ENCODE measurements at places on chromosomes 11 and 22. TPM values are rescaled to one million over a fixed set of nuclear protein-coding genes. Genes with fewer than 3 reads are reported as not detected.

GAB4 gene
- not detected for total RNA-seq

DNA sequence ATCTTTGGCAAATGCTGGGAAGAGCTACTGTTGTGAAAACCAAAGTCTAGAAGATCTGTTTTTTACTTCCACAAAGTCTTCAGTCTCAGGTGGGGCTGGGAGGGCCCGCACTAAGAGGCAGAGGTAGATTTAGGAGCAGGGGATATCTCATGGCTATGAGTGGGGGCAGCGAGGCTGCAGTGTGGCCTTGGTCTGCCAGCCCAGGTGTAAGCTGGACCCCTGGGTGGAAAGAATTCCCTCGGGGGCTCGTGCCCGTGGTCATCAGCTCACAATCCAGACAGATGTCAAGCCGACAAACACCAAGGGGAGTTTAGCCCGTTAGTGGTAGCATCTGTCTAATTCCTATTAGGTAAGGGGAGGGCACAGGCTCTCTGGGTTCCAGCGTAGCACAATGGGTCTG lies 9.0 kb downstream of the PKNOX2 start:
- peaks cover 34% of the 10 kb centered on the region for H3K27me3 ChIP-seq
- H3K4me3 ChIP-seq: no peak overlapping the region
- no peak overlapping the region for H3K27ac ChIP-seq
- no peak for DNase-seq
- H3K4me1 ChIP-seq: peaks cover 3% of the 10 kb centered on the region
- H3K36me3 ChIP-seq: no peaks in the 10 kb centered on the region

- peak overlapping the region; percentile 99 for H3K27ac ChIP-seq
- H3K4me3 ChIP-seq: peak overlapping the region; percentile 89
- DNase-seq: peak; percentile 68
- H3K36me3 ChIP-seq: no peaks in the 10 kb centered on the region
- H3K27me3 ChIP-seq: no peaks in the 10 kb centered on the region
- H3K4me1 ChIP-seq: peaks cover 23% of the 10 kb centered on the region
Measured at GRCh38 chr11:2898366-2899079, 12.9 kb upstream of the CDKN1C start.

DNA sequence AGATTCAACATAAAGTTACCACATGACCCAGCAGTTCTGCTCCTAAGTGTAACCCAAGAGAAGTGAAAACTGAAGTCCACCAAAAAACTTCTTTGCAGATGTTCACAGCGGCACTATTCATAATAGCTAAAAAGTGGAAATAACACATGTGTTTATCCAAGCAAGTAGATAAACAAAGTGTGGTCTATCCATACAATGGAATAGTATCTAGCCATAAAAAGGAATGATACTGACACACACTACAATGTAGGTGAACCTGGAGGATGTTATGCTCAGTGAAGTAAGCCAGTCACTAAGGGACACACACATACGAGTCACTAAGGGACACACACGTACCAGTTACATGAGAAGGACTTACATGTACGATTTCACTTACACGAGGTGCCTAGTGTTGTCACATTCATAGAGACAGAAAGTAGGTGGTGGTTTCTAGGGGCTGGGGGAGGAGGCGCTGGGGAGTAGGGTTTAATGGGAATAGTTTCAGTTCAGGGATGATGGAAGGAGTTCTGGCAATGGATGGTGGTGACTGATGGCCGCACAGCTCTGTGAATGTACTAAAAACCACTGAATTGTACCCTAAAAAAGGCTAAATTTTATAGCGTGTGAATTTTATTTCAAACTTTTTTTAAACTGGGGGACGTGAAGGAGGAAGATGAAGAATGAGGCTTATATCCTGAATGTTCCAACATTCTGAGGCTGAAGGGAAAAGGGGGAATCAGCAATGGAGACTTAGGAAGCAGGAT lies 27.2 kb upstream of the COMT start:
- no peak overlapping the region for H3K27ac ChIP-seq
- DNase-seq: no peak
- H3K36me3 ChIP-seq: peaks cover 20% of the 10 kb centered on the region
- no peaks in the 10 kb centered on the region for H3K27me3 ChIP-seq
- no peak overlapping the region for H3K4me3 ChIP-seq
- H3K4me1 ChIP-seq: peaks cover 4% of the 10 kb centered on the region

DNA sequence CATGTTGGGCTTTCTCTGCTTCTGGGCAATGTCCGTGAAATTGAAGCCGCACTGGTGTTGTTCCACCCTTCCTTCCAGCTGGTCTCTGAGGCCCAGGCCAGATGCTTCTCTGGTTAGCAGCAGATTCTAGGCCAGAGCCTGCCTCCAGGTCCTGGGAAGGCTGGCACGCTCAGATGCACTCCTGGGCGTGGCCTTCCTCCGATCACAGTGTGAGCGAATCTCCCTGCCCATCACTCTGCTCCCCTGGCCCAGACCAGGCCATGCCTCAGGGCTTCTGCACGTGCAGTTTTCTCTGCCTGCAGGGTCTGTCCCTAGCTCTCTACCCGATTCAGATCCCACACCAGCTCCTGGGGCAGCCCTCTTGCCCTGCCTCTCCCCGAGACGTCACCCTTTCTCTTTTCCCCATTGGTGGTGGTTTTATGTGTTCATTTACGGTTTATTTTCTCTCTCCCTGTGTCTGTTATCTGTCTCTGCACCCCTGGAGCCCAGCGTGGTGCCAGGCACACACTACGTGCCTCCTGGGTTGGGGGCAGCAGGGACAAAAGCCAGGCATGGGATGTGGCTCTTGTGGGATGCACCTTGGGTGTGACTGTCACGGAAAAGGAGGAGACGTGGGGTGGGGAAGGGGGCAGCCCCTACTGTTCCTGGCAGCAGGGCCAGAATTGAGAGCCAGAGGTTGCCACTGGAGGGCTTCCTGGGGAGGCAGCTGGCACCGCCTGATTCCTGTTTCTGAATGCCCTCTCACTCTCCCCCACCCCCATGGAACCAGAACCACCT lies 66.0 kb downstream of the KCNQ1 start:
- H3K36me3 ChIP-seq: no peaks in the 10 kb centered on the region
- no peak overlapping the region for H3K4me3 ChIP-seq
- peak; percentile 17 for DNase-seq
- H3K27ac ChIP-seq: peak overlapping the region; percentile 31

DNA sequence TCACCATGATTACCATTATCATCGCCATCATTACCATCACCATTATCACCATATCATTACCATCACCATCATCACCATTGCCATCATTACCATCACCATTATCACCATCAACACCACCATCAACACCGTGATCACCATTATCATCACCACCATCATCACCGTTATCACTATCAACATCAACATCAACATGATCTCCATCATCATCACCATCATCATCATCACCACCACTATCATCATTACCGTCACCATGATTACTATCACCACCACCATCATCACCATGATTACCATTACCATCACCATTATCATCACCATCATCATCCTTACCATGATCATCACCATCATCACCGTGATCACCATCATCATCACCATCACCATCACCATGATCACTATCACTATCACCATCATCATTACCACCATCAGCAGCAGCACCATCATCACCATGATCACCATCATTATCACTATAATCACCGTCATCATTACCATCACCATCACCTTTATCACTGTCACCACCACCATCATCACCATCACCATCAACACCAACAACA lies 753.7 kb downstream of the BRD1 start:
- no peak overlapping the region for H3K4me3 ChIP-seq
- H3K27ac ChIP-seq: no peak overlapping the region
- H3K4me1 ChIP-seq: no peaks in the 10 kb centered on the region
- no peaks in the 10 kb centered on the region for H3K27me3 ChIP-seq

GRCh38 chr11:43944761-43945311 lies 2.4 kb downstream of the C11orf96 start:
- peaks cover 61% of the 10 kb centered on the region for H3K27me3 ChIP-seq
- H3K36me3 ChIP-seq: no peaks in the 10 kb centered on the region
- peaks cover 14% of the 10 kb centered on the region for H3K4me1 ChIP-seq

DNA sequence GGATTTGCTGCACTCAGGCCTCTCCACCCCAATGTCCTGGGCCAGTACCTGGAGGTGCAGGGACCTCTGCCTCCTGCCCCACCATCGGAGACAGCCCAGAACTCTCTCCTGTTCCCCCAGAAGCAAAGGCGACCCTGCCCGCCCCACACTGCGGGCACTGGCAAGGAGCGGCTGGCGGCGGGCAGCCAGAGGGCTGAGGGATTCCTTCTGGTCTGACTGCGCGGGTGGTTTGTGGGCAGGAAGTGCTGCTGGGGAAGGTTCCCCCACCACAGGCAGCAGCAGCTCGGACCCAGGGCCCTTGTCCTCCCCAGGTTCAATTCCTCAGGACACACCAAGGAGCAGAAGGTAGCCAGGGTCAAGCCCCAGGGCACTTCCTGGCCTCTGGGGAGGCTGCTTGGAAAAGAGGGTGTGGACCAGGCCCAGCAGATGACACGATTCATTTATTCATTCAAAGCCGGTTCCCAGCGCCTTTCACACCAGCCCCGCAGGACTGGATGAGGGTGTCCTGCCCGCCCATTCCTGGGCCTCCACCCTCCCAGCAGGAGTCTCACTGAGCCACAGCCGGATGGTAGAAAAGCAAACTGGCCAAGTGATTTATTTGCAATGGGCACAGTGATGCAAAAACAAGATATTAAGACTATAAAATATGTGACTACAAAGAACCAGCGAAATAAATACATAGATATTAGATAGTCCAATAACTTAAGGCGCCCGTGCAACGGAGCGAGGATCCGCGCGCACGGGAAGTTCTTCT lies 1.2 kb downstream of the PHLDA2 start:
- peaks cover 23% of the 10 kb centered on the region for H3K4me1 ChIP-seq
- H3K27me3 ChIP-seq: peaks cover 25% of the 10 kb centered on the region
- DNase-seq: no peak

GRCh38 chr11:13233173-13233745 lies 44.3 kb upstream of the BMAL1 start:
- H3K4me3 ChIP-seq: no peak overlapping the region
- no peak overlapping the region for H3K27ac ChIP-seq
- H3K27me3 ChIP-seq: peaks cover 31% of the 10 kb centered on the region

Data from activated naive CD8-positive, alpha-beta T cell treated with anti-CD3 and anti-CD28 coated beads, Interleukin-2, amount 10 ng/mL, durations not matched to agents 7 days and 5 days (primary cell).